Activated T-cell treated with anti-CD3 and anti-CD28 coated beads for 4 hours (primary cell): ENCODE measurements at places on chromosomes 12 and 14.

DNA sequence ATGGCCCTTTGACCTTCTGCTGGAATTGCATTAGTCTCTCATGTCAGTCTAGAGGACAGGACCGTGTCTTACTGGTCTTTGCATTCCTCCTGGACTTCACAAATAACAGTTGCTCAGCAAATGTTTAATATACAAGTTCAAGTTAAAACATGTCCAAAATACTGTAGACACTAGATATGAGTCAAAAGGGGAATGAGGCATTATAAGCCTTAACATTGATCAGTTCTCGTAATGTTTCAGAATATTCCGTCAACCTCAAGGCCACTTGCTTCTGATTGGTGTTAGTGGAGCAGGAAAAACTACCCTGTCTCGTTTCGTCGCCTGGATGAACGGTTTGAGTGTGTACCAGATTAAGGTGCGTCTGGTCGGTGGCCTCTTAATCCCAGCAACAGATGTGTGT, 59.9 kb downstream of the HSP90AA1 start:
- DNase-seq, result no peak

DNA sequence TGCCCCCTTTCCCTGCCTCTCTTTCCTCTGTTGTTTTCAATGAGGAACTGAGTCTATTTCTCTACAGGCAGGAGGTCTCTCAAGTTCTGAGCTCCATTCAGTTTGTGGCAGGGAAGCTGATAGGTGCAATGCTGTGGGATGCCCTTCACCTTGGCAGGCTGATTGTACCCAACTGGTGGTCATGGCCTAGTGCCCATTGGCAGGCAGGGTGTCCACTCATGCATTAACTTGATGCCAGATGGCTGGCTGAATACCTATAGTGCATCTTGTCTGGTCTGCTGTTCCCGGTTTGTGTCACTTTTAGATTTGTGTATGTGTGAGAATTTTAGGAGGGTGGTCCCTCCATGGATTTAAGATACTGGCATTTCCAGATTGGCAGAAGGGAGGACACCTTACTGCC, 20.0 kb upstream of the ITGA5 start:
- DNase-seq, result no peak

- no peak for DNase-seq
Measured at GRCh38 chr12:26520109-26520508, 312.9 kb downstream of the ITPR2 start.

DNA sequence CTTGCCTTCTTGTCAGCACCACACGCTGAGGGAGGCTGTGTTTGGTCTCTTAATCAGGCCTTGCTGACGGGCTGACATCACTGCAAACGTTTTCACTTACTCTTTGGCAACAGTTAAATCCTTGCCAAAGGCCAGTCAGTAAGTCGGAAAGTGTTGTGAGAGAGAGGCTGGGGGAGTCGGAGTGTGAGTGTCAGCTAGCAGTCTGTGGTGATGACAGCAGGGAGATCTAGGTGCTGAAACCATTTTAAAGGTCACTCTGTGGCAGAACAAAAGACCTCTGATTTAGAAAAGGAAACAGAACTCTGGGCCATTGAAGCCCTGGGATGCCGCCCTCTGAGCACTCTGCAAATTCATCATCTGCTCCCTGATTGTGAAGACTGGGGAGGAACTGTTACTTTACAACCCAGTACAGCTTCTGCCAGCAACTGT, 143.5 kb downstream of the PAX9 start:
- no peak for DNase-seq

- no peak for DNase-seq
Measured at GRCh38 chr12:79938843-79939242, 3.9 kb upstream of the PPP1R12A start.

- DNase-seq, result no peak
Measured at GRCh38 chr12:84910549-84911241, 1.9 kb downstream of the SLC6A15 start.

DNA sequence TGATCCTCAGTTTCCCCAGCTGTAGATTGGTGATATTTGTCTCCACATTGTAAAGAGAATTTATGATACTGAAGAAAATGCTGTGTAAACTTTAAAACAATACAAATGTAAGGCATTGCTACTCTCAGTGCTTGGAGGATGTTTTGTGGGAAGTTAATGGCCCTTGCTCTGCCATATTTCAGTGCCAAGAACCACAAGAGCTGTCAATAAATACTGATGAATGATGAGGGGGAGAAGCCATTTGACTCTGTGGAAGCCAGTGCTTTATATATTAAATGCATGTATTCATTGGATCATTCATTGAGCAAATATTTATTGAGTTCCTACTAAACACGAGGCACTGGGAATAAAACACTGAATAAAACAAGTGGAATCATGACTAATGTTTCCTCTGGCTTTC, 30.8 kb downstream of the CACNA1C start:
- no peak for DNase-seq

- no peak for DNase-seq
Measured at GRCh38 chr14:35352274-35353233, 52.0 kb downstream of the NFKBIA start.

GRCh38 chr12:75476071-75476470, 4.5 kb upstream of the GLIPR1 start:
- no peak for DNase-seq

DNA sequence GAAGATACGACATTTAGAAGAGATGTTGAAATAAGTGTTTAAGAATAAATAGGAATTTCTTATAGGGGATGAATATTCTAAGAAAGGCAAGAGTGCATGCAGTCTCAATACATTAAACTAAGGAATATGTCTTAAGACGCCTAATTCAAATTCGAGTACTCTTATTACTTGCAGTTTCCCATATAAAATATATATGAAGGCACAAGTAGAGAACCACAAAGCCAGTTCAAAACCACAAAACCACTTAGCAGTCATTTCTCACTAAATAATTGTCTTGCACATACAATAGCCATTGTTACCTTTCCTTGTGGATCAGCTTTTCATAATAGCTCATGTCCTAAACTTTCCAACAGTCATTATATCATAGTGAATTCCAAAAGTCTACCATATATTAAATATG, 91.0 kb upstream of the MON2 start:
- no peak for DNase-seq

DNA sequence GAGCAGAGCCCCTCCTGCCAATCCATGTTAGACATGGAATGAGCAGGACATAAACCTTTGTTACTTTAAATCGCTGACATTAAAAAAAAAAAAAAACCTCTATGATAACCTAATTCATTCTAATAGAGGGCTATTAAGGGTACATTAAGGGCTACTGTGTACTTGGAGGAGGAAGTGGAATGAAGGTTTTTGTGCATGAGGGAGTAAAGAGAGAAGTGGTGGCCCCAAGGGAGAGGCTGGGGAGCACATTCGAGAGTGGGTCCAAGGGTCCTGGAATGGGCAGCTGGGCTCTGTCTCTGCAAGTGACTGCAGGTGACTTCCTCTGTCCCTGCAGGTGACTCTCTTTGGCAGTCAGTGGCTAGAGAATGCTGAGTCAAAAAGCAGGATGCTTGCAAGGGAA, 32.1 kb upstream of the PTGDR start:
- DNase-seq, result no peak

DNA sequence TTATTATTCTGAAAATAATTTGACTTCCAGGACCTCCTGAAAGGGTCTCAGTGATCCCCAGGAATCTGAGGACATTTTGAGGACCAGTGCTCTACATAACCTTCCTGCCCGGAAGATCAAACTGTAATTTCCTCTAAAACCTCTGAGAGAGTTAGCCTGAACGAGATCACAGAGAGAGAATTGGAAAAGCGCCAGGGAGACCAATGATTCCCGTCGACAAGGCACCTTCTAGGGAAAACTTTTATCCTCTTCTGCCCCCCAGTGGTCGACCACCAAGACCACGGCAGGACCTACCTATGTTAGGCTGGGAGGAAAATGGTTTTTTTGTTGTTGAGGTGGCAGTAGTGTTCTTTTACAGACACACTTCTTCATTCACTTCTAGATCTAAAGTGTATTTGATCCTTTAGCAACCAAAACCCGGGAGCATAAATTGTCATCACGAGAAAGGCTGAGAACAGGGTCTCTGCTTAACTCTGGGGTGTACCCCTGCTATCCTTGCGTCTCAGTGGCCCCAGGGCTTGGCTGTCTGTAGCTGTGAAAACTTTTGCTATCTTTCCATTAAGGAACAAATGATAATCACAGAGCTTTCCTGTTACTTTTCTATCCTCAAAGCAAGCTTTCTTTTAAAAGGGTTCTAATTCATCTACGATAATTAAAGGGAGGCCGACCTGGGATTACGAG, 62.9 kb upstream of the NID2 start:
- DNase-seq, result peak; percentile 12
